HT-29 (cell line): ENCODE measurements at places on chromosomes 2 and 18. TPM values are rescaled to one million over a fixed set of nuclear protein-coding genes. Genes with fewer than 3 reads are reported as not detected.

GRCh38 chr2:233413046-233413445 lies 58.8 kb downstream of the DGKD start:
- DNase-seq, result no peak

- no peak for DNase-seq
These were observed 686.5 kb downstream of the EPHA4 start for GRCh38 chr2:220885593-220885992.

DNA sequence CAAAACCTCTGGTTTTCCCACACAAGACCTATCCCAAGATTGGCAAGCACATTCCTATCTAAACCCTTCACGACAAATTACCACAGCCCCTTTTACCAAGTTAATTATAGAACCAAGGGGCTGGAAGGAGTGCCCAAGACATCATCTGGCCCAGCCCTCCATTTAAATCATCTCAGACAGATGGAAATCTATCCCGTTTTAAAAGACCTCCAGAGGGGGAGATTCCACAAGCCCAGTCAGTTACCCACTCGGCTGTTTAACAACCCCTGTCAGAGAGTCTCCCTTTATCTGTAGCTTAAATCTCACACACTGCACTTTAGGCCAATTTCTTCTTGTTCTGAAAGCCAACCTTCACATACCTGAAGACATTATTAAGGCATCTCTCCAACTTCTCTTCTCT lies 179.1 kb upstream of the MEIS1 start:
- DNase-seq, result no peak

DNA sequence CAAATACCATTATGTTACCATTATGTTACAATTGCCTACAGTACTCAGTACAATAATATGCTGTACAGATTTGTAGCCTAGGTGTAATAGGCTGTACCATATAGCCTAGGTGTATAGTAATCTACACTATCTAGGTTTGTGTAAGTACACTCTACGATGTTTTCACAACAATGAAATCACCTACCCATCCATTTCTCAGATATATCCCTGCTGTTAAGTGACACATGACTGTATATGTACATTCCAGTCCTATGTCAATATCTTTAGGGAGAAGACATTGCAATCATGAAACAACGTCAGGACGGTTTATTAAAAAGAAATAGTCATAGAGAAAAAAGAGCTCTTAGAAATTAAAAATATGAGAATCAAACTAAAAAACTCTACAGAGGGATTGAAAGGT lies 119.0 kb upstream of the CDC42EP3 start:
- no peak for DNase-seq

- no peak for DNase-seq
These were observed 4.3 kb upstream of the SPAG16 start for GRCh38 chr2:213279971-213280370.

GRCh38 chr2:66495788-66496640 lies 61.1 kb downstream of the MEIS1 start:
- peak; percentile 31 for DNase-seq

- no peak for DNase-seq
These were observed 1103.9 kb upstream of the KLHL29 start for GRCh38 chr2:22281033-22281432.

GRCh38 chr18:9690418-9691188 lies 17.5 kb upstream of the RAB31 start:
- no peak for DNase-seq

- no peak for DNase-seq
These were observed 26.8 kb downstream of the MAL start for GRCh38 chr2:95052307-95052706.

DNA sequence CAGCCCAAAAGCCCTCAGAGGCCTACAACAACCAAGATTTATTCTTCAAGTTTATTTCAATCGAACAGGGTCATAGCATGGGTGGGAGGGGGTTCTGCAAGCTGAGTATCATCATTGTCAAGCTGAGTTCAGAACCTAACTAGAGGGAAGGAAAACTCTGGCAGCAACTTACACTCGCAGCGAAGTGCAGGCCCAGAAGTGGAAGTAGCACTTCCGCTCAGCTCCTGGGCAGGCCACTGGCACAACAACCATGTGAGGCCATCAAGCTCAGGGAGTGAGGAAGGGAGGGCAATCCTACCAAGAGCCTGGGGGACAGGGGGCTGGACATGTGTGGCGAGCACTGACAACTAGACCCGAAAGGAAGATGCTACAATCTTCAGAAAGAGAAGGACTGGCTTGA lies 4.8 kb downstream of the UXS1 start:
- no peak for DNase-seq

DNA sequence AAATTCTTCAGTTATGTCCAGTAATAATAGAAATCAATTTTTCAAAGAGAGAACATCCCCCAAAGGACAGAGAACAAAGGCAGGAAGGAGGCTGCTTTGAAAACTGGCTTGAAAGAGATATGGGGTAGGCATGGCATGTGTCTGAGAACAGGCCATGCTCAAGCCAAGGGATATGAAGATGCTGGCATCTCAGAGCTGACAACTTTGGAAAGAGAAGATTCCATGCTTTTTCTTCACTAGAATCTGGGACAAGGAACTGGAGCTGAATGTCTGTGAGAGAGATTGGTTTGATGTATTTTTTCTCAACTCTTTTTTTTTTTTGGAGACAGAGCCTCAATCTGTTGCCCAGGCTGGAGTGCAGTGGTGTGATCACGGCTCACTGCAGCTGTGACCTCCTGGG lies 139.8 kb upstream of the DLX2 start:
- no peak for DNase-seq

GRCh38 chr2:185892484-185892883 lies 153.9 kb downstream of the FSIP2 start:
- DNase-seq, result no peak

- no peak for DNase-seq
These were observed 947.0 kb upstream of the CDH2 start for GRCh38 chr18:29123706-29124530.

- no peak for DNase-seq
These were observed 842.6 kb upstream of the SALL3 start for GRCh38 chr18:78136986-78137385.

GRCh38 chr2:168997118-168997521 lies 34.0 kb downstream of the ABCB11 start:
- no peak for DNase-seq

- no peak for DNase-seq
These were observed 72.6 kb downstream of the EPAS1 start for GRCh38 chr2:46369783-46370182.

DNA sequence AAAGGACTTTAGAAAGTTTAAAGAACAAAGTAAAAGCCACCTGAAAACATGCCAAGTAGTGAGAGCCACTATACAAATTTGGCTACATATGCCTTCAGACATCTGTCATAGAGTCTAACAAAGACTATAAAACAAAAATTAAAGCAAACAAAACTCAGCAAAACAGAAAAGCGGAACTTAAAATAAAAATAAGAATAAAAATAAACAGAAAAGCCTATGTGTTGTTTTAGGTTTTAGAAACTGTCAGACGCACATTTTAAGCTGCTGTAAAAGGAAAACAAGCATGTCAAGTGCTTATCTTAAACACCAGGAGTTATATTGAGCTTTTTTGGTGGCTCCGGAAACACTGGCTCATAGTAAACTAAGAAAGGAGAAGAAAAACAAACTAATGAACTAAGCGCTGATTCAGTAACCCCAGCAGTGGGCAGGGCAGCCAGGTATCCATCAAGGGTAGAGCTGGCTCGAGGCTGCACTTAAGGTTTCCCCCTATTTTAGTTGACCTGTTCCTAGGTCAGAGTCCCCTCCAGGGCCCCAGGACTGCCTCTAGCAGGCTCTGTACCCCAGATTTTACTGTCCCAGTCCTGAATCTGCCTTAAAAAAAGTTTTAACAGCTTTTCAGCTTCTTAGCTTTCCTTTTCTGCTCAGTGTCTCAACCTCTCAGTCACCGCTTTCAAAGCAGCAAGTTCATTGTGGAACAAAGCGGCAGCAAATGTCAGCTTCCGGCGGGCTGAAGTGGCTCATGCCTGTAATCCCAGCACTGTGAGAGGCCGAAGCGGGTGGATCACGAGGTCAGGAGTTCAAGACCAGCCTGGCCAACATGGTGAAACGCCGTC lies 15.4 kb upstream of the RMC1 start:
- peak; percentile 8 for DNase-seq

DNA sequence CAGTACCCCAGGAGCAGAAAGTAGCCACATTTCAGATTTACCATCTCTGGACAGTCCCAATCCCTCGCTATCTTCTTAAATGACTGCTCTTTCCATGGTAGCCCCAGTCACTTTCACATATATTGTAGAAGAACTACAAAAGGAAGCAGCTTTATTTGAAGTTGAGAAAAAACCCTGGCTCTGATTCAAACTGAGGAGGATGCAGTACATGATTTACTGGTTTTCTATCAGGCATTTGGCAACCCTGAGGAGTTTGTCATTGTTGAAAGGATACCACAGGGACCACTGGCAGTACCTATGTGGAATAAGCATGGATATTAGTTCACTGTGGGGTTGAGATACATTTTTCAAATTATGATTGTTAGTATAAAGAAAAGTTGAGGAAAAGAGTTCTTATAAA lies 640.9 kb upstream of the SETBP1 start:
- DNase-seq, result no peak

GRCh38 chr2:219475278-219475677 lies 23.4 kb upstream of the GMPPA start:
- no peak for DNase-seq

- DNase-seq, result no peak
These were observed 81.4 kb downstream of the TGOLN2 start for GRCh38 chr2:85246348-85246747.

DNA sequence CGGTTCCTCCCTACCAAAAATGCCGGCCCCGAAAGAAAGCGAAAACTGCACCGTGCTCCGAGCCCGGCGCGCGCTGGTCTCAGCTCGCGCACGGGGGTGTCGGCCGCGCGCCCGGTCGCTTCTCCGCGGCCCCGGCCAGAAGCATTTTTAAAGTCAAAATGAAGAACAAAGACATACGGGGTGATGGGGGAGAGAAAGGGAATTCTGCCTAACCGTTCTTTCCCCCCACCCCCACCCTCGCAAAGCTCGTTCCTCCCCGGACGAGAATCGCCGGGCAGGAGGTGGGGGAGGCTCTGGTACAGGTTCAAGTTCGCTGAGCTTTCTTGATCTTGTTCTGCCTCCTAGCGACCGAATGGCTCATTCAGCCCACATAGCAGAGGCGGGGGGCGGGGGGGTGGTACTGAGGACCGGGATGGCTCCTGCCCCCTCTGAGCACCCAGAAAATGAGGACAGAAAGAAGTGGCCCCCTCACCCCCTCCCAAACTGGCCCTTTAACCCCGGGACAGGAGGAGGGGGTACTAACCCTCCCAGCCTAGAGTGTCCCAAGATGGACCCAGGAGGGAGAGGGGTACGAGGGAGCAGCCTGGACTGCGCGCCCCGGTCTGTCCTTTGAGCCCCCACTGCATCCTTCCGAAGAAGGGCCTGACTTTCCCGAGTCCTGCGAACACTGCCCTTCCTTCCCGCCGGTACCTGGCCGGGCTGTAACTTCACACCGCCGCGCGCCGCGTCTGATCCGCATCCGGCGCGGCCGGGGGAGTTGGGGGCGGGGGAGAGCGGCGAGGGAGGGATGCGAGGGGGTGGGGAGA lies 3.1 kb downstream of the BCL11A start:
- DNase-seq, result peak; percentile 40

DNA sequence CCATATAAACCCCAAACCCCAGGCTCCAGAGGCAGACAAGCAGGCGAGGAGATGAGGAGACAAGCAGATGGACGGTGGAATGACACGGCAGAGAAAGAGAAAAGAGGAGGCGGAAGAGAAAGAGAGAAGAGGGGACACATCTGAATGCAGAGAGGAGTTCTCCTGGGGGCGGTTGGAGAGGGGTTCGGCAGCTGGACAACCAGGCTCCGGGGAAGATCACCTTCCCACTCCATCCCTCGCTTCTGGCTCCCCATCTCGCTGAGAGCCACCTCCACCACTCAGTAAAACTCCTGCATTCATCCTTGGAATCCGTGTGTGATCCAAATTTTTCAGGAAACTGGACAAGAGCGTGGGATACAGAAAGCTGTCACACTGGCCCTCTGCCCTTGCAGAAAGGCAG lies 966.7 kb upstream of the NXPH2 start:
- DNase-seq, result no peak

- no peak for DNase-seq
These were observed 94.2 kb upstream of the FSHR start for GRCh38 chr2:49248506-49248905.

DNA sequence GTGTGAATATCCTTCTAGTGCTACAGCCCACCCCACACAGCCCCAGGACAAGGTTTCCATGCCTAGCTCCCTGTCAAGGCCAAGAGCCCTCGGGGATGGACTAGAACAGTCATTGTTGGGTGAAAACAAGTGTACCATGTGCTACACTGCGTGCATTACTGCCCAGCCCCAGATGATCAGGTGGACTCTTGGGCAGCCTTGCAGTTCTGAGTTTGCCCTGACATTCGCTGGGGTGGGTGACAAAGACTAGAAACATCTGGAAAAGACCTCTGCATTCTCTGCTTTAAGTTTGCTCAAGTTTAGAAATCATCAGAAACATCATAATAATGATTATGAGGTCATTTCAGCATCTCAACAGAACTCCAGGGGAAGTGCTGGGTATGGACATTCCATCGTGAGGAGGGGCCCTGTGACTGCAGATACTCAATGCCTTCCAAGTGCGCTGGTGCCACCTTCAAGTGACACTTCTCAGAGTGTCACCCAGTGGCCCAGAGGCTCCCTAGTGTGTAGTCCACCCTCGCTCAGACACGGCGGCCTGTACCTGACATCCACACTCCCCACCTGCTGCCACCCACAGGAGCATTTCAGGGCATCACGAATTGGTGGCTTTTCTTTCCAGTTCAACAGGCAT lies 5.3 kb upstream of the PXDN start:
- no peak for DNase-seq

- no peak for DNase-seq
These were observed 122.5 kb downstream of the TMEFF2 start for GRCh38 chr2:192072261-192072660.

Gene CAPN13
- total RNA-seq, result 4.0 TPM in 2 replicates

Gene PTGR3
- 7.0 and 16.1 TPM in 2 replicates for total RNA-seq

Gene POTEE
- 0.18 and 0.20 TPM in 2 replicates for total RNA-seq

Gene PTPRN
- not detected in 2 replicates for total RNA-seq

Gene TMEM182
- 2.6 and 6.5 TPM in 2 replicates for total RNA-seq

Gene CRYGD
- total RNA-seq, result not detected in 2 replicates

Gene UBXN2A
- total RNA-seq, result 2.8 and 4.7 TPM in 2 replicates

Gene ALK
- not detected in 2 replicates for total RNA-seq

Gene NPAS2
- 9.8 and 10.5 TPM in 2 replicates for total RNA-seq

Gene UNC80
- total RNA-seq, result not detected in 2 replicates

Gene AOX1
- not detected in 2 replicates for total RNA-seq

Gene IHH
- 12.3 and 13.4 TPM in 2 replicates for total RNA-seq

Gene ZAP70
- total RNA-seq, result 1.8 TPM in 1 of 2 replicates, not detected in the other

Gene NDC80
- total RNA-seq, result 19.4 and 22.7 TPM in 2 replicates

Gene ANO7
- 3.0 and 4.1 TPM in 2 replicates for total RNA-seq

Gene MYCN
- 0.16 TPM in 1 of 2 replicates, not detected in the other for total RNA-seq

Gene NEURL3
- 3.8 and 4.3 TPM in 2 replicates for total RNA-seq

Gene SH3RF3
- 0.05 and 0.16 TPM in 2 replicates for total RNA-seq

Gene ERFE
- 4.0 and 4.5 TPM in 2 replicates for total RNA-seq

Gene MEIS1
- total RNA-seq, result 3.1 and 7.7 TPM in 2 replicates

Gene TYMS
- 49.2 and 56.4 TPM in 2 replicates for total RNA-seq

Gene PREPL
- 16.2 and 19.0 TPM in 2 replicates for total RNA-seq
